Suprapubic skin (tissue), 4 donors: ENCODE measurements at places on chromosomes 2 and 18.

DNA sequence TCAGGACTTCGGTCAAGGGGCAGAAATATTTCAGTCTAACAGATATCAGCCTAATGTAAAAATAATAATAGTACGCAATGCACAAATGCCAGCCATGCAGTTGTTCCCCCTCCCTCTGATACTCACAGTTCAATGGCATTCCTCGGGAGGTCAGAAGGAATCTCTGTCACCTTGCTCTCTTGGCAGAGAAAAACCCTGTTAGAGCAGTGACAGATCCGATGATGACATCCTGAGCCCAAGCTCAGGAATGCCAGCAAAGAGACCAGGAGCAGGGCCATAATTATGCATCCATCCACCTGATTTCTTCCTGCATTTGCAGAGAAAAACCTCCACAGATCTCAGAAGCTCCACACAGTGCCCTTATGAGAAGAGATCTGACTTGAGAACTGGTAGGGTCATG lies at the start of gene FSHR:
FSHR (minus strand) TSS at position 376 of the 400 bp plus-strand sequence; CDS start at position 278, 98 bp downstream.
- no peak for DNase-seq

DNA sequence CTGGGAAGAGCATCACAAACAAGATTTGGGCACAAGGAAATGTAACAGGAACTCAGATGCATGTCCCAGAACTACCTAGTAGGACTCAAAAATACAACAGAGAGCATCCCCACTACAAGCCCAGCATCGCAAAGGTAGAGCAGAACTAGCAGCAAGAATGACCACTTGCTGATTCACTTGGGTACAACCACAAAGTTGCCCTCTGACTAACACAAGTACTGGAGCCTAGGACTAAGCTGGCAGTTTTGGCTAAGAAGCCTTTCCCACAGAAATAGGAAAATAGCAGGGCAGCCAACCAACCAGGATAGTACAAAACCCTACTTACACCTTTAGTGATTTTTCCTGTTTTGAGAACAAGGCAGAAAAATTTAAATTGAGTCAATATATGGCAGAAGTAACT lies 193.8 kb downstream of the PAX3 start:
- no peak for DNase-seq

DNA sequence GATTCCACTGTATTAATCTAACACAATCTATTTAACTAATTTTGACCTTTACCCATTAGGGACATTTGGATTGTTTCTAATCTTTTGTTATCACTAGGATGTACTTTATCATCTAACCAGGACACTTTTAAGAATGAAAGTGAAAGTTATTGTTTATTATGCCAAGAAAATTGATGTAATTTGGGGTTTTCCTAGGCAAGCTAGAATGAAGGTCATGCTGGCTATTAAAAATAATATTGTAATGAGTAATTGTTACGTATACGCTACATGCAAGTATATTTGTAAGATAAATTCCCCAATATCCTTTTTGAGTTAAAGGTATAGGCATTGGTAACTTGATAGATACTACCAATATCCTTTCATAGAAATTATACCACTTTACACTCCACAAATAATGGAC lies 74.6 kb downstream of the COL5A2 start:
- no peak for DNase-seq

GRCh38 chr18:12409469-12409868 lies 1.7 kb downstream of the PRELID3A start:
- DNase-seq, result no peak

DNA sequence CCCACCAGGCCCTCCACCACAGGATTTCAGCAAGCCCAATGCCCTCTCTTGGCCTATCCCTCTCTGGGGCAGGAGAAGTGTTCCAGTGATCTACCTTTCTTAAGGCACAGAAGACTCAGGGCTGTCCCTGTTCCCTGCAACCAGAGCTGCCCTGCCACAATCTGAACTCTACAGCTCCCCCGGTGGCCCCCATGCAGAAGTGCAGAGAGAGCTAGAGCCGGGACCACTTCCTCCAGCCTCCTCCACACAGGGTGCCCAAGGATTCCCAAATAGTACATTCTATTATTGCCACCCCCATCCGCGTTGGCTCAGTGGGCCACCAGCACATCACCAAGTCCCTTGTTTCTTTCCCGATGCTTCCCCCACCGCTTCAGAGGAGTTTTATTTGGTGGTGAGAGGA lies 114.8 kb upstream of the PTPRM start:
- DNase-seq, result no peak

DNA sequence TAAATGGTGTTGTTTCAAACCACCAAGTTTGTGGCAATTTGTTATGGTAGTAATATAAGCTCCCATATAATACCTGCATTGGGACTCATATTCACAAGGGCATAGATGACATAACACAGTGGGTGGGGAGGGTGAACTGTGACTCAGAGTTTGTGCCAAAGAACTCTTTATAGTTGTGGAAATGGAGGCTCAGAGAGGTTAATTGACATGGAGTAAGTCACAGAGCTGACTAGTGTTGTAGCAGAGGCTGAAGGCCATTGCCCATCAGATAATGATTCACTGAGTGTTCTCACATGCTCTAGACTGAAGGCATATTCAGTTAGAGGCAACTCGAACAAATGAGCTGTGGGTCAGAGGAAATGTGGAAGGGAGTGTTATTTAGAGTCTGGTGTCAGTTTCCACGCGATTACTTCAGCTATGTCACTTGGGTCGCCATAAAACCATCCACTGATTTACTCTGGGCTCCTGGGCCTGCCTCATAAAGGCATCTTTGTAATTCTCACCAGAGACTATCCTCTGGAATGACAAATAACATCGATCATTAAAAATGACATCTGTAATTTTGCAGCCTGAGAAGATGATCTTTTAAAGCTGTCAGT lies 264.7 kb downstream of the CCDC85A start:
- DNase-seq, result no peak

DNA sequence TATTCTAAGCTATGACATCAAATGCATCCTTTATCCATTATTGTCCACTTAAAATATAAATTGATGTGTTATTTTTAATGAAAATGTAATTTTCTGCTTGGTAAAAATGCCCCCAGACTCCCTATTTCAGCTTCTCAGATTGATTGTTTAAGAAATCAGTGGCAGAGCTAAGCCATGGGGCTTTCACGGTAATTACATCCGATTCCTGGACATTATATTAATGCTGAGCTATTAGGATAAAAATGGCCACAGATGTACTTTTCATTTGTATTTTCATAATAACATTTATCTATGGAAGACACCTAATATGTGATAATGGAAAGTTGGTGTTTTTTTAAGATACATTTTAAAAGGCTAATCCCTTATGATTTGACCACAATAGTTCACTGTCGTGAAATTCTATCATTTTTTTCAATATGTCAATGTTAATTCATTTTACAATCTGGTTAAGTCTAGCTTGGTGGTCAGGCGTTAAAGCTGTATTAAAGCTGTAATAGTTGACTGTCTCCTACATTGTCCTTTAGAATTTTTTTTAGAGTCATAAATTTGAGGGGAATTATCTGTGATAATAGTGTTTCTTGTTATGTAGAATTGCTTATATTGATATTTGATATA lies 229.0 kb upstream of the UBE2E3 start:
- no peak for DNase-seq

GRCh38 chr18:65752625-65753325 lies 2.0 kb downstream of the CDH7 start:
- no peak for DNase-seq

DNA sequence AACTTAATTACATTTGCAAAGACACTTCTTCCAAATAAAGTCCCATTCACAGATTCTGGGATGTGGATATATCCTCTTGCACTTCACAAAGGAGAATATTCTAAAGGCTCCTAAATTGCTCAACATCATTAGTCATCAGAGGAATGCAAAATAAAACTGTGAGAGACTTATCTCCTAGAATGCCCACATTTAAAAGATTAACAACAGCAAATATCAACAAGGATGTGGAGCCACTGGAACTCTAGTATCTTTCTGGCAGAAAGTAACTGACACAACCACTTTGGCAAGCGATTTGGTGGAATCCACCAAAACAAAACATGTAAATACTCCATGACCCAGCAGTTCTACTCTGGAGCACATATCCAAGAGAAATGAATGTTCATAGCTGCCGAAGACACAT lies 4.6 kb downstream of the NEU2 start:
- DNase-seq, result no peak

- no peak for DNase-seq
These were observed 23.6 kb upstream of the SOS1 start for GRCh38 chr2:39144416-39144815.

- DNase-seq, result no peak
These were observed 45.9 kb upstream of the TNP1 start for GRCh38 chr2:216905649-216906329.

DNA sequence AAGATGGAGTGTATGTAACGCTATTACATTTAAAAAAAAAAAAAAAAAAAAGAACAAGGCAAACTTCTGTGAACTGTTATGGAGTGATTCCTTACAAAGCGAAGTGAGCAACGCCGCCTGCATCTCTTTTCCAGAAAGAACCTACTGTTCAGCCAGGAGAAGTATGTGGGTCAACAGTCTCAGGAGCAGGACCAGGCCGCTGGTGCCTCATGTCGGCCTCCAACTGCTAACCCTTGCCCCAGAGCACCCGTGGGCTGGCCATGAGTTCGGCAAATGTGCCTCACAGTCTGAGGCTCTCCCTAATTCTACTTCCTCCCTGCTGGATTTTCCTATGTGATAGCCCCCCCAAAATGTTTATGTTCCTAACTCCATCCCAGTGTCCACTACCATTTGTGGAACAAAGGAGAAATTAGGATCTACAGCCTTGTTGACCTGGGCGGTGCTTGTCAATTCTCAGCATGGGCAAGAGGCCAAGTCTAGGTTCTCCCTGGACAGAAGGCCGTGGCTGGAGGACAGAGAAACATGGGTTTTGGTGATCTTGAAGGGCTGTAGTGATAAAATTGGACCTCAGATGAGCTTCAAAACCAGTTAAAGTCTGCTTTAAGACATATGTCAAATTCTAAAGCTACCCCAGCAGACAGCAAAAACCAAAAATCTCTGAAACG lies 15.9 kb downstream of the FAM168B start:
- DNase-seq, result no peak

DNA sequence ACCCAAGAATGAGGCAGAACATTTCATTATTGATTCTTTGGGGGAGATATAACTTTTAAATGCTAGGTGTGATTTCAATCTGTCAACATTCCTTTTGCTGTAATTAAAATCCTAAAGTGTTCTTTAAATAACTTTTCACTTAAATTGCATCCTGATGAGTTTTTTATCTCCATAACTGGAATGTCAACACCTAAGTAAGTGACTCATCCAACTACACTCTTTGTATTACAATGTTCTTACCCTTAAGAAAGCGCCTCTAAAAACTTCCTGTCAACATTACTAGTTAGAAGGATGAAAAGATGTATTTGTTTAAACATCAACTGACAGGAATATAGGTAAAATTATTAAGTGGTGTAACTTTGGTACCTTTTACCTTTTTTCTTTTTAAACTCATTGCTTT lies 1657.0 kb downstream of the LRP1B start:
- no peak for DNase-seq

DNA sequence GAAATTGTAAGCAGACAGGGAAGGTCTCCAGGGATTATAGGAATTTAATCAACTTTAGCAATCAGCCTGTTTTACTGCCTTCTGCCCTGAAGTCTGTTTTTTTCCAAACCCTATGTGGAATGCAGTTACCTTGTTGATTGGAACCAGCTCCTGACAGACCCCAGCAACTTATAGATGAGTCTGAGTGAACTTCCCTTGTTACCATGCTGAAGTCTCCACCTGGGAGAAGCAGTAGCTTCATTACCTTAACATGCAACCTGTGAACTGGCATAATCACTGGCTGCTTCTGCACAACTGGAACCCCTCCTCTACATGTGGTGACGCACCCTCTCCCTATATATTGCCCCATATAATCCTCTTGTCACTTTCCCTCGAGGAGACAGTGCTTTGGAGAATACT lies 226.3 kb upstream of the SPOPL start:
- DNase-seq, result no peak

GRCh38 chr2:191885098-191885497 lies 38.2 kb upstream of the CAVIN2 start:
- DNase-seq, result no peak

DNA sequence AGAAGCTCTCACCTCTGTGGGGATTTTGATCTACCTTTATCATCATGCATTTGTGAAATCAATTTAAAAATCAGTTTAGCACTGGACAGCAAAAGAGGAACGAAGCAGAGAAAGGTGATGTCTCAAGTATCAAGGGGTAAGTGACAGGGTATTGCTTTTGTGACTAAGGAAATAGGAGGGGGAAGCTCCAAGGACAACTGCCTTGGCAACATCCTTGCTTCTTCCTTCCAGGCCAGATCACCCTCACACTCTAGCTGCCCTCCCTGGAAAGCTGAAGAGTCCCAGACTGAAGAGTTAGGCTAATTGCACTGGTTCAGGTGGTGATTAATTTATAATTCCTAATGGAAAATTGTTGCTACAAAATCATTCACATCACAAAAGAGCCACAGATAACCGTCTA lies 859.1 kb upstream of the ACVR2A start:
- DNase-seq, result no peak

- no peak for DNase-seq
These were observed 63.4 kb upstream of the PELI1 start for GRCh38 chr2:64207573-64207972.

GRCh38 chr18:77321823-77322805 lies 72.5 kb downstream of the GALR1 start:
- DNase-seq, result no peak
